ENCODE measurements at places on chromosomes 2 and 18. TPM values are rescaled to one million over a fixed set of nuclear protein-coding genes. Genes with fewer than 3 reads are reported as not detected.
A peak's percentile ranks its signal among the peaks of the same experiment; 100 is the strongest.

The RFX8 gene
- not detected for total RNA-seq

The ALK gene
- 0.83 TPM for total RNA-seq

The NGEF gene
- total RNA-seq: 0.52 TPM

The TAF4B gene
- total RNA-seq: 5.2 TPM

The CYRIA gene
- total RNA-seq: 10.8 TPM

GRCh38 chr2:134177351-134177931, 76.4 kb upstream of the MGAT5 start:
- DNase-seq: no peak
- H3K4me1 ChIP-seq: peaks cover 54% of the 10 kb centered on the region
- no peaks in the 10 kb centered on the region for H3K36me3 ChIP-seq
- no peak overlapping the region for H3K4me3 ChIP-seq
- H3K27me3 ChIP-seq: no peaks in the 10 kb centered on the region

DNA sequence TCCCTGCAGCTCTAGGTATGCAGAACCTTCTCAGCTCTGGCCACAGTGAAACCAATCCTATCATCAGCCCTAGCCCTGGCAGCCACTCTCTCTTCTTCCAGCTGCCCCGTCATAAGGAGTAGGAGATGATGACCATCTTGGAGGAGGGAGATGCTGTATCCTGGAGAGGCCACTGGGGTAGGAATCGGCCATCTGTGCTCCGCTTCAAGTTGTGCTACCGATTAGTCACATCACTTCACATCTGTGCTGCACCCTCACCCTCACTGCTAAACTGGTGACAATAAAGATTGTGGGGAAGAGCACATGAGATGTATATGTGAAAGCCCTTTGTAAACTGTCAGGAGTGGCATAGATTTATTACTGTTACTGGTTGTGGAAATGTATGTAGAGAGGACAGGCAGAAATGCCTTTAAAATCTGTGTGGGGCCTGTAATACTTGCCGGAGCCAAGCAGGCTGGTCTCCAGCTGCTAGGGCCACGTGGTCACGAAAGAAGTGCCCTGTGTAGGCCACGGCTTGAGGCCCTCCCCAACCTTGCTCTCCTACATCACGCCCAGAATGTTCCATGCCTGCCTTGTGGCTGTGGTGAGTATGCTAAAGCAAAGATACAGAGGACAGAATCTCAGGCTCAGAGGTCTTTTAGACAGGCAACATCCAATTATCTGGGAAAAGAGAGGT, 236.8 kb downstream of the CLIP4 start:
- H3K4me1 ChIP-seq: no peaks in the 10 kb centered on the region
- no peaks in the 10 kb centered on the region for H3K36me3 ChIP-seq
- peaks cover 4% of the 10 kb centered on the region for H3K27me3 ChIP-seq
- no peak for DNase-seq
- no peak overlapping the region for H3K4me3 ChIP-seq

- DNase-seq: no peak
- H3K36me3 ChIP-seq: no peaks in the 10 kb centered on the region
- peak overlapping the region; percentile 87 for H3K27ac ChIP-seq
- no peaks in the 10 kb centered on the region for H3K27me3 ChIP-seq
- peaks cover 72% of the 10 kb centered on the region for H3K4me1 ChIP-seq
These were observed 36.8 kb upstream of the LCLAT1 start for GRCh38 chr2:30410217-30410616.

- no peaks in the 10 kb centered on the region for H3K27me3 ChIP-seq
- no peak overlapping the region for H3K27ac ChIP-seq
- no peaks in the 10 kb centered on the region for H3K4me1 ChIP-seq
These were observed 24.3 kb downstream of the PTMA start for GRCh38 chr2:231732604-231733003.

- H3K4me3 ChIP-seq: no peak overlapping the region
- no peaks in the 10 kb centered on the region for H3K4me1 ChIP-seq
- DNase-seq: no peak
- no peak overlapping the region for H3K27ac ChIP-seq
- no peaks in the 10 kb centered on the region for H3K27me3 ChIP-seq
- no peaks in the 10 kb centered on the region for H3K36me3 ChIP-seq
These were observed 34.6 kb upstream of the POTEC start for GRCh38 chr18:14577971-14578370.

DNA sequence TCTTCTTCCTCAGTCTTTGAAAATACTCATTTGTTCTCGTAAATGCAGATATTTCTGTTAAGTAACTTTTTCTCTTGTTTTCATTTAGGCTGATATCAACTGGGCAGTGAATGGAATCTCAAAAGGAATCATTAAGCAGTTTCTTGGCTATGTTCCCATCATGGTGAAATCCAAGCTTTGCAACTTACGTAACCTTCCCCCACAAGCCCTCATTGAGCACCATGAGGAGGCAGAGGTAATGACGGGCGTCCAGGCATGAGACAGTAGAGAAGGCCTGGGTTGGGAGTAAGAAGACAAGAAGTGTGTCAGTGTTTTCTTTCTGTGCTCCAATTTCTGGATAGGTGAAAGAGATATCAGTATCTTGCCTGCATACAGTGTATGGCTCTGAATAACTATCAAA, 5.1 kb downstream of the POLR1B start:
- no peak for DNase-seq
- peaks cover 64% of the 10 kb centered on the region for H3K36me3 ChIP-seq
- peaks cover 13% of the 10 kb centered on the region for H3K4me1 ChIP-seq
- no peaks in the 10 kb centered on the region for H3K27me3 ChIP-seq
- no peak overlapping the region for H3K27ac ChIP-seq

DNA sequence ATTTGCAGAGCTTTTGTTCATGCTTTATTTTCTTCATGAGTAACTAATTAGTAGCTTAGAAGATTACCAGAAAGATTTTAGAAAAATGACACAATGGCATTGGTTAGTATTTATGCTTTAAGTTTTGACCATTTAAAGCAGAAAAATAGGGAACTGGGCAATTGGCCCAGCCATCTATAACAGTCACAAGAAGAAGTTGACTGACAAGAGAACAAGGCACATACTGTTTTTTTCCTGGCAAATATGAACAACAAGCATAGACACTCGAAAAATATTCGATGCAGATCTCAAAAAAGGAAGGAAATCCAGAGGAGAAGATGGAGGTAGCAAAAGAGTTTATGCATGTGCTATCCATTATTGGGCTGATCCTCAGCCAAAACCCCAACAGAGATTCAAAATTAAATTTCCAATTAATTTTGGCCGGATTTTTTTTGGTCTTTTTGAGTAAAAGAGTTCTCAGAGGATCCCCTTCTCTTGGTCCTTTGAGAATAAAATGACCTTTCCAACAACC, 200.8 kb upstream of the SLC35G4 start:
- no peak for DNase-seq
- no peaks in the 10 kb centered on the region for H3K27me3 ChIP-seq
- H3K36me3 ChIP-seq: no peaks in the 10 kb centered on the region
- H3K4me3 ChIP-seq: no peak overlapping the region
- no peak overlapping the region for H3K27ac ChIP-seq

GRCh38 chr18:10149768-10150556, 236.1 kb downstream of the VAPA start:
- no peaks in the 10 kb centered on the region for H3K36me3 ChIP-seq
- H3K27me3 ChIP-seq: no peaks in the 10 kb centered on the region
- DNase-seq: no peak
- H3K27ac ChIP-seq: no peak overlapping the region
- peaks cover 4% of the 10 kb centered on the region for H3K4me1 ChIP-seq
- no peak overlapping the region for H3K4me3 ChIP-seq

GRCh38 chr2:238009563-238009962, 42.7 kb downstream of the UBE2F start:
- H3K4me3 ChIP-seq: no peak overlapping the region
- peaks cover 6% of the 10 kb centered on the region for H3K4me1 ChIP-seq
- H3K27me3 ChIP-seq: no peaks in the 10 kb centered on the region

GRCh38 chr2:152005607-152006006, 93.2 kb downstream of the CACNB4 start:
- H3K27ac ChIP-seq: no peak overlapping the region
- H3K27me3 ChIP-seq: no peaks in the 10 kb centered on the region
- no peaks in the 10 kb centered on the region for H3K36me3 ChIP-seq

DNA sequence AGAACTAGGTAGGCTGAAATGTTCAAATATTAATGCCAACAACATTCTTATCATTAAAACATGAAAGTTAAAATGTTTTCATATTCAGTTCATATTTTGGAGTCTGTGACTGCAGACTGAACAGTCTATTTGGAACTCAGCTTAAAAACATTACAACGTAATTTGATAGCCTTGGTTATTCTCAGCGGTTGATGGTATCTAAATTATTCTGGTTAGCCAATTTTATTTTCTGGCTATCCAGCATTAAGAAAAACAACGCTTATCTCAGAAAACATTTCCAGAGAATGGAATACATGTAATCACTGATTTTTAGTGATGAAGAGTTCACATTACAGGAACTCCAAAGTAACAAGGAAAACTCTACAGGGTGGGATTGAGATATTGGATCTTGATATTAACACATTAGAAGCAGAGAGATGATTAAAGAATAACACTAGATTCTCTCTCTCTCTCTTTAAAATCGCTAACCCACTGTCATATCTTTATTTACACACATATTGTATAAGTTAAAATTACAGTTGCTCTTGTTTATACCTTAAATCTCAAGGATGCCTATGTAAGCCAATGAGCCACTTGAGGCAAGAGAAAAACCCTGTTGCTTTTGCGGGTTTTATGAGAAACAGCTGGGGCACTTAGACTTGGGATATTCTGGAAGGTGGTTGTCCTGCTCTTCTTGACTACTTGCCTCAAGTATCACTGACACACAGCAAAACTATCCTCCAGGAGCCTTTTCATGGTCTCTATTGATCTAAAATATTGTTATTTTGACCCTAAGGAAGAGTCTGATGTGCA, 84.9 kb downstream of the ICOS start:
- no peak for DNase-seq
- no peak overlapping the region for H3K27ac ChIP-seq
- peaks cover 15% of the 10 kb centered on the region for H3K4me1 ChIP-seq

DNA sequence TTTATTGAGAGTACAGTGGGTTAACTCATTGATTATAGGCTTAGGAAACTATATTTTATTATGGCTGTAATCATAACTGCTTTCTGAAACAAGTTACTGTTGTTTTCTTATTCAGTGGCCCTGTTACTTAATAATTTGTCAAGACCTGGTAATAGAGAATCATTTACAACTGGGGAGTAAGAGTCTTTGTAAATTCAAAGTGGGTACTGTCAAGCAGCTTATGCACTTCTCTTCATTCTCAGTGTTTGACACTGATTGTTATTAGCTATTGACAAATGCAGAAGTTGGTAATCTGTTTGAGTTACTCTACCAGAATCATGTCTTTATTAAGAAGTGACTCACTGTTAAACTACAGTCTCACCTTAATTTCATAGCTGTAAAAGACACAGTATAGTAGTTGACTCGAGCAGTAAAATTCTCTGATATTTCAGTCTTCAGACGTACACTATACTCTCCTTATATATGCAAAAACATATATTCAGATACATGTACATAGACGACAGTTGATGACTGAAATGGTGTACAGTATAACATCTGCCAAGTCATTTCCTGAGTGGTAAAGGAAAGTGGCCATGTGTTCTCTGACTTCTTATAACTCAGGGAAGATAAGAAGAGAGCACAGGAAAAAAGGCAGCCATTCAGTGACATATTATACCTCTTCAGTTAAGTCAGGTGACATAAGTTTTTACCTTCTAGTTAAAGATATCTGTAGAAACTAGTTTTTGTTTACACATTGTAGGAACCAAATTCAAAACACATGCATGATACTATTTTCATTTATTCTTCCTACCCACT, 36.0 kb upstream of the TTC27 start:
- H3K4me3 ChIP-seq: no peak overlapping the region
- H3K27ac ChIP-seq: no peak overlapping the region
- H3K27me3 ChIP-seq: no peaks in the 10 kb centered on the region
- no peak for DNase-seq
- H3K36me3 ChIP-seq: no peaks in the 10 kb centered on the region

GRCh38 chr2:237735798-237736197, 62.8 kb upstream of the RBM44 start:
- no peaks in the 10 kb centered on the region for H3K27me3 ChIP-seq
- peak overlapping the region; percentile 72 for H3K27ac ChIP-seq
- no peak for DNase-seq
- peaks cover 100% of the 10 kb centered on the region for H3K4me1 ChIP-seq
- H3K36me3 ChIP-seq: no peaks in the 10 kb centered on the region
- no peak overlapping the region for H3K4me3 ChIP-seq

GRCh38 chr2:161586517-161587167, 37.6 kb upstream of the SLC4A10 start:
- H3K36me3 ChIP-seq: no peaks in the 10 kb centered on the region
- no peak overlapping the region for H3K4me3 ChIP-seq
- H3K4me1 ChIP-seq: no peaks in the 10 kb centered on the region

DNA sequence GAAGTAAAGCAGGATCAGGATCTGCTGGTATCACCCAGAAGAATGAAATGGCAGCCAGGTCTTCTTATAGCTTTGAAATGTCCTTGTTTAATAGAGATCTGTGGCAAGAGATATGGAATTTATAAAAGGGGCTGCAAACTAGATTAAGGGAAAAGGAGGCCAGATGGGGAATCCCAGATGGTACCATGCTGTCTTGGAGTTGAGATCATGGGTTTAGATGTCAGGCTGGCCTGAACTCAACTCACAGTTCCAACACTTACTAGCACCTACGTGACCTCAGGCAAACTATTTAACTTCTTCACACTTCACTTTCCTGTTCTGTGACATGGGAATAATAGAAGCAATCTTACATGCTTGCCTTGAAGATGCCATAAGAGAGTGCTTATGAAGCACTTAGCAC, 188.2 kb downstream of the ALK start:
- H3K4me1 ChIP-seq: no peaks in the 10 kb centered on the region
- no peak for DNase-seq
- no peaks in the 10 kb centered on the region for H3K36me3 ChIP-seq
- no peak overlapping the region for H3K27ac ChIP-seq
- H3K4me3 ChIP-seq: no peak overlapping the region
- no peaks in the 10 kb centered on the region for H3K27me3 ChIP-seq

GRCh38 chr2:241228860-241229516, 40.5 kb downstream of the ANO7 start:
- no peak overlapping the region for H3K4me3 ChIP-seq
- no peak for DNase-seq

GRCh38 chr2:203694191-203694590, 12.2 kb upstream of the CD28 start:
- no peaks in the 10 kb centered on the region for H3K36me3 ChIP-seq
- H3K4me1 ChIP-seq: peaks cover 20% of the 10 kb centered on the region
- no peaks in the 10 kb centered on the region for H3K27me3 ChIP-seq
- no peak overlapping the region for H3K27ac ChIP-seq

- H3K27ac ChIP-seq: no peak overlapping the region
- H3K27me3 ChIP-seq: no peaks in the 10 kb centered on the region
- H3K4me3 ChIP-seq: no peak overlapping the region
- DNase-seq: no peak
- peaks cover 14% of the 10 kb centered on the region for H3K4me1 ChIP-seq
- no peaks in the 10 kb centered on the region for H3K36me3 ChIP-seq
These were observed 392.4 kb downstream of the ZNF516 start for GRCh38 chr18:76102626-76103025.

GRCh38 chr2:219058541-219059374, 2.0 kb downstream of the IHH start:
- no peaks in the 10 kb centered on the region for H3K36me3 ChIP-seq
- peaks cover 42% of the 10 kb centered on the region for H3K4me1 ChIP-seq
- DNase-seq: no peak
